Skin of body (tissue), 3 donors: ENCODE measurements at places on chromosomes 2 and 18.

DNA sequence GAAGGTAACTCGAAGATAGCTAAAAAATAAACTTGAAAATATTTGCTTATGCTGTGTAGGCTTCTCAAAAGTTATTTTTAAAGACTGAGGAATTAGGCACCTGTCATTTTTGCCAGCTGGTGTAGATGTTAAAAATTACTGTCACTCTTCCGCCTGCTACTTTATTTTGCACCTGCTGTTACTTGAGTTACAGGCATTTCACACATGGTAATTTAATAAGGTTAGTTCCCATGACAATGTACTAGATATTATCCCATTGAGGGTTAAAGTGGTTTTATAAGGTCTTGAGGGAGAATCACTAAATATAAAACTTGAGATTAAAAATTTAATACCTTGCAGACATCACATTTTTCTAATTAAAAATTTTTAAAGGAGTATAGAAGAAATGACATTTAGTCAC is 26.6 kb downstream of the MYL1 start:
- no peak for DNase-seq

- DNase-seq, result no peak
Observed at GRCh38 chr2:239862613-239863012, 162.5 kb downstream of the NDUFA10 start.

DNA sequence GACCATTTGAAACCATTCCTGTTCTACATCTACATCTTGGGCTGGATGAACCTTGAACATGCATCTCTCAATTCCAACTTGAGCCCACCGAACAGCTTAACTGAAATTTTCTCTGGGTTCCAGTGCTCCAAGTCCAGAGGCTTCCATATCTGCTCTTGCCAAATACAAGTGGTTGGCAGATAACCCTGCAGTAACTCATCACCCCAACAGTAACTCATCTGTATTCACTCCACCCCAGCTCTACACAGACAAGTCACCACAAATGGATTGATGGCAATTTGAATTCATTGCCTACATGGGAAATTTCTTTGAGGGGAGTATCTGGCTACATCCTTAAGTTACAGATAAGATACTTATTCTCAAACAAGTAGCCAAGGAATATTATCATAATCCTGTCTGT is 502.4 kb upstream of the TNP1 start:
- no peak for DNase-seq

DNA sequence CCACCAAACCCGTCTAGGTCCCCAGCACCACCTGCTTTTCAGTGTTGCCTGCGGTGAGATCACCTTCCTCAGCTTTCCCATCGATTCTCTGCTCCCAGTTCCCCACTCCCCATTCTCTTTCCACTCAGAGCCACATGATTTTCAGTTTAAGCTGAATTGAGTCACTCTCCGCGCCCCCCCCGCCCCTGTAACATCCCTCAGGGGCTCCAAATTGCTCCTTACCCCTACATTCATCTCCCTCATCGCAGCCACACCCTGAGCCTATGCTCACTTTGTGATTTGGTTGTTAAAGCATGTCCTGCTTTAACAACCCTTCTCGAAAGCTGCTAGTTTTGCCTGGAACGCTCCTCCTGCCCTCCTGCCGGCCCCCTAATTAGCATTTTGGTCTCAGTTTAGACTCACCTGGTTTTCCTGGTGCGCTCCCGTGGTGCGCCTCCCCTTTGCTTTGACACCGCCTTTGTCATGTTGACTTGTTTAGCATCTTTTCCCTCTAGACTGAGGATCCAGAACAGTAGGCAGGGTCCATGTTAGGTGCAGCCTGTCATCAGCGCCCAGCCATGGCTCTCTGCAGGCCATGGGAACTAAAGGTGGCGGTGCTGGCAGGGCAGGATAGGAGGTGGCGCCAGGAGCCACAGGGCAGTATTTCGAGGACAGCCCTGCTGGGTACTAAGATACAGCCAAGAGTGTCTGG is 60.8 kb downstream of the ST3GAL5 start:
- DNase-seq, result no peak

DNA sequence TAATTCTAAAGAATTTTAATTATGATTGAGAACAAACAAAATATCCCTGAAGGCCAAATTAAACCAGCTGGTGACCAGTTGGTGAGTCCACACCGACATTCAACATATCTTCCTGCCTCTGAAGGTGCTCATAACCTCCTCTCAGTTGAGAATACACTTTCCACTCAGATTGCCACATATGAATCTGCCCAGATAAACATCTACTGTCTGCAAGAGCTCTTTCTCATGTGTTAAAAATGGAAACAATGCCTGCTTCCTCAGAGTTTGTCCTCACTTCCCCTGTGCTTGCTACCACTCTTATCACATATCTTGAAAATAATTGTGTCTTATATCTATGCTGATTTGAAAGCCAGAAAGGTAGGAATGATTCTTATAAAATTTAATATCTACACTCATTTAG is 177.7 kb upstream of the GULP1 start:
- DNase-seq, result no peak

DNA sequence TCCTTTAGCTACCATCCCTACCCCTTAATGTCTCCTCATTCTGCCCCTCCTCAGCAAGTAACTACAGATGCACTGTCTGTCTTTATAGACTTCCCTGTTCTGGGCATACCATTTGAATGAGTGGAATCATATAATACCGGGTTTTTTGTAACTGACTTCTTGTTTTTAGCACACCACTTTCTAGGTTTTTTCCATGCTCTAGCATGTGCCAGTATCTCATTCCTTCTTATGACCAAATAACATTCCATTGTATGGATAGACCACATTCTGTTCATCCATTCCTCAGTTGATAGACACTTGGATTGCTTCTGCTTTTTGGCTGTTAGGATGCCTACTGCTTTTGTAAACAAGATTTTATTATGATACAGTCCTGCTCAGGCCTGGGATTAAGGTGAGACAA is 154.7 kb downstream of the TSN start:
- no peak for DNase-seq

DNA sequence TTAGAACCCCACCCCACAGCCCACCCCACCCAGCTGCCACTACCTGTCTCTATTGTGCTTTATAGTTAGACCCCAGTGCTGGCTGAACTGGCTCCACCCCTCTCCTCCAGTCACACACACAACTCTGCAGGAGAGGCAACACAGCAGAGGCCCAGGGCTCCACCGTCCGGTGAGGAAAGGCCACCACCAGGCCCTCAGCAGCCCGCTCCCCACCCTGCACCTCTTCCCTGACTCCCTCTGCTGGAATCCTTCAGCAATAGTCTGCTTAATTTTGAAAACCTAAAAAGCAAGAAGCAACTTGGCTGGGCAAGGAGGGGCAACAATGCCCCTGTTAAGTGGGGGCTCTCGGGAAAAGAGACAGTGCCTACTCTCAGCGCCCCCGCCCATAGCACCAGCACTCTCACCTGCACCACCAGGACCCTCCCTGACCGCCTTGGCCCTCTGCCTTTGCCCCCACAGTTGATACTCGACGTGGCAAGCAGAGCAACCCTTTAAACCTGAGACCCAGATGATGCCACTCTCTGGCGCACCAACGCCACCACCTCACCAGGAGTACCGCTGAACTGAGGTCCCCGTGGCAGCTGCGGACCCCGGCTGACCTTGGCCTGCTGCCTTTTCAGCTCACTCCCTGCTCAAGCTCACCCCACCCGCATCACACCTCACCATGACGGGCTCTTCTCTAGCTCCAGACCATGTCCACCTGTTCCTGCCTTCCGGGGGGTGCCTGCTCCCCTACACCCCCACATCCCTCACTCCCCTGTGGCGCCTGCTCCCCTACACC is 45.7 kb downstream of the NDUFA10 start:
- peak; percentile 15 for DNase-seq

GRCh38 chr2:15677141-15677843 is 85.6 kb downstream of the DDX1 start:
- no peak for DNase-seq
